Suppressor macrophage treated with lipopolysaccharide for 4 hours (primary cell): ENCODE measurements at places on chromosomes 3 and 15.
A peak's percentile ranks its signal among the peaks of the same experiment; 100 is the strongest.

- peak; percentile 85 for DNase-seq
Measured at GRCh38 chr3:23650371-23651140, 155.2 kb upstream of the UBE2E1 start.

- DNase-seq: no peak
Measured at GRCh38 chr3:58333206-58334012, 717 bp downstream of the PXK start.

- no peak for DNase-seq
Measured at GRCh38 chr3:128483657-128484403, 9.2 kb downstream of the GATA2 start.

DNA sequence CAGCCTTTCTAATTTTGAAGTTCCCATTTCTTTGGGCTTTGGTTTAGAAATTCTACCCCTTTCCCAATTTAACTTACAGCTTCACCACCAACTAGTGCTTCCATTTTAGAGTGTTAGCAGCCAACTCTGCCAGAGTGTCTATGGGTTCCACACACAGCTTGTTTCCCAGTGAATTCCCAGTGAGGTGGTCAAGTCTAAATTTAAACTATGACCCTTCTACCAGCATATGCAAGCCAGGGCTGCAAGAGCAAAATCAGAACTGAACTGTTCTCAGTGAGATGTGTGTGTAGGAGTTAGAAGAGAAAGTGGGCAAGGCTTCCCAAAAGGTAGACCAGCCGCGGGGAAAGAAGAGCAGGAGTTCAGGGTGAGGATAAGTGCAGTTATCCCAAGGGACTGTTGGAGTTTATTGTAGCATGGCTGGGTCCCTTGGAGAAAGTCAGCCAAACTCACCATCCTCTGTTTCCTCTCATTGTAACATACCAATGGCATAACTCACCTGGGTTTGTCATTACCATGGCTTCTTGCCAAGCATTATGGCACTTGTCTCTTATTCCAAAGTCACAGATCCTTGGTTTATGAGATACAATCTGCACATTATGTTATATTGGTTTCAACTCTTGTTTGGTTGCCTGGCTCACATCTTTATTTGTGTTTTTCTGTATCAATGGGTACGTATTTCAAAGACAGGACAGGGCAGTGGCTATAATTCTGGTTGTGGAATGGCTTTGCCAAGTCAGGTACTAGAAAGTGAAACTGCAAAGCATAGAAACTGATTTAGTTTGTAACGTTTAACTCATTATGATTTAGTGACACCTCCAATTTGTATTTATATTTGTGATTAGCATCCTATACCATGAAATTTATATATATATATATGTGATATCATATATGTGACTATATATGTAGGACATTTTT, 130.2 kb upstream of the UMPS start:
- DNase-seq: no peak

- DNase-seq: no peak
Measured at GRCh38 chr3:127408022-127408683, 120.3 kb upstream of the PRR20G start.

GRCh38 chr3:150737874-150738679, 24.9 kb downstream of the SIAH2 start:
- DNase-seq: peak; percentile 75
